ENCODE measurements at places on chromosomes 13 and 19. TPM values are rescaled to one million over a fixed set of nuclear protein-coding genes. Genes with fewer than 3 reads are reported as not detected.

The KLK6 gene
- not detected for total RNA-seq

The FOSB gene
- 0.40 TPM for total RNA-seq

The LGALS7B gene
- not detected for total RNA-seq

The ERF gene
- total RNA-seq, result 37.7 TPM

The POU2F2 gene
- 0.10 TPM for total RNA-seq

The SH2D3A gene
- not detected for total RNA-seq

The ATP8B3 gene
- total RNA-seq, result 0.08 TPM

The MISP gene
- 0.41 TPM for total RNA-seq

The LAIR2 gene
- not detected for total RNA-seq

The LILRA1 gene
- total RNA-seq, result not detected

The ZNF468 gene
- total RNA-seq, result 25.4 TPM

The DACH1 gene
- 12.2 TPM for total RNA-seq

The ZNF560 gene
- total RNA-seq, result 0.05 TPM

The GJA3 gene
- total RNA-seq, result not detected

The CEACAM7 gene
- total RNA-seq, result not detected
